ENCODE measurements at places on chromosomes 11 and 22.

DNA sequence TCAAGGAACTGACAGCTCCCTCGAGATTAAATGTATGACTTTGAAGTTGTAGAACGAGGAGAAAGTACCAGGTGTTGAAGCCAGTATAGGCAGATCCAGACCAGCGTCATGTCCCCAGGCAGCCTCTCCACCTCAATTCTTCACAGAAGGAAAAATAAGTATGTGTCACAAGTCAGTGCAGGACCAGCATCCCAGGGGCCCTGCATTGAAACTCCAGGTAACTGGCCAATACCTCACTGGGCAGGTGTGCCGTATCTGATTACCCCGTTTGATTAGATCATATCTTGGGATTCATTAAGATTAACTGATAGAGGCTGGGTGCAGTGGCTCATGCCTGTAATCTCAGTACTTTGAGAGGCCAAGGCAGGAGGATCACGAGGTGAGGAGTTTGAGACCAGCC is 466.7 kb upstream of the B3GAT1 start:
- DNase-seq = no peak

DNA sequence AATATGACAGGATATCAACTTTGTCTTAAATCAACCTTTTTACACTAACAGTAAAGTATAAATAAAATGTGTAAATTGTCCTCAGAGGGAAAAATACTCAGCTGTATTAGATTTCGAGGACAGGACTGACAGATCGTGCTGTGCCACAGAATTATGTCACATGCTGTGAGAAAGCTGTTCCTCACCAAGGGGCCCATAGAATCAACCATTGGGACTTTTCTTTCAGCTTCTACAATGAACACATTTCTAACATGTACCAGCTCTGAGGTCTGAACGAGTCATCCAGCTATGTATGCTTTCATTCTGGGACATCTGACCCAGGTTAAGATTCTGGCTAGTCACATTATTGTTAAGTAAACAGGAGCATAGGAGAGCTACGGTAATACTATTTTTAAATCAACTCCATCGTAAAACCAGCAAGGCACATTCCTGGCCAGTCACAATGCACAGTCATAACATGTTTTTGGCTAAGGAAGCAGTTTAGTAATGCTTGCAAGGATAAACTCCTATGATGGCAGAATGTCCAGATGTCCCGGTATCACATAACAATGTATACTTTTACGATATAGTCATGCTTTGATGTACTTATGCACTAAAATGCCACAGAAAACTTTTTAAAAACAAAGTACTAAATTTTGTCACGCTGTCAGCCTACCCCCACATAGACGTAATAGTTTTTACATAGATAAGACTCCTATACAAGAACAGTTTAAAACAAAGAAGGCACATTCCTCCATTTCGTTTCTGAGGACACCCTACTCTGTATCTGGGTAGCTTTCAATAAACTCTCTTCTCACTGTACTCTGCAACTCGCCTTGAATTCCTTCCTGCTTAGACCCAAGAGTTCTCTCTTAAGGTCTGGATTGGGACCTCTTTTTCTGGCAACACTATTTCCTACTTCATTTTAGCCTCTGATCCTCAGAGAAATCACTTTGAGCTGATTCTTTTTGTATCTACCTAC is 27.4 kb downstream of the ZNF214 start:
- no peak for DNase-seq

DNA sequence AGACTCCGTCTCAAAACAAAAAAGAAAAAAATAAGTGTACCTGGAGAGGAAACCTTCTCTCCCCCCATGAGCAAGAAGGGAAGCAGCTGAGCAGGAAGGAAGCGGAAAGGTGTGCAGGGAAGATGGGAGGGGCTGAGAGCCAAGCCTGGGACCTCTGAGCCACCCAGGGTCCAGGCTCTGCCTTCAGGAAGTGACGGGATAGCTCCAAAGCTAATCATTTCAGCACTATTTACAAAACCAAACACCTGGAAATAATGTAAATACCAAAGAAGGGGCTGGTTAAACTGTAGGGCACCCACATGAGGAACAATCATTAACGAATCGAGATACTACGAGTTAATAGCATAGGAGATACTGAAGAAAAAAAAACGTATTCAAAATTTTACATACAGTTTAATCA is 27.9 kb downstream of the ARRB1 start:
- no peak for DNase-seq

GRCh38 chr11:57793351-57794115 is 31.9 kb downstream of the CTNND1 start:
- DNase-seq = no peak

GRCh38 chr22:25368271-25368670 is 148.8 kb downstream of the CRYBB2 start:
- DNase-seq = no peak

DNA sequence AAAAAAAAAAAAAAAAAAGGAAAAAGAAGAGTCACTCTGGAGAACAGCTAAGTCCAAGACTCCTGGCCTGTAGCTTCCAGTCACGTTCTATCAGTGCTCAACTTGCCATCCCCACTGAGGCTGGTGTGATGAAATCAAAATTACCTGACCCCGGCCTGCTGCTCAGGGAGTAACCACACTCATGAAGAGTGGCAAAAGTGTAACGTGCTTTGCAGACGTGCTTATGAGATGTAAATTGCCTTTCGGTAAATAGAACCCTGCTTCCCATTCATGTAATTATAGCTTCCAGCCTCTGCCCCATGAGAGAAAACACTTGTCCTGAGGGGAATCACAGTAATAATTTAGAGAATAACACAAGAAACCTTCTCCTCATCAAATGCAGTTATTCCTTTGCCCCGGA is 28.2 kb upstream of the CHKA start:
- no peak for DNase-seq

- DNase-seq = no peak
These were observed 705 bp downstream of the UNC93B1 start for GRCh38 chr11:68002938-68003845.

GRCh38 chr11:3890014-3890413 is 34.5 kb downstream of the STIM1 start:
- no peak for DNase-seq

GRCh38 chr11:31788085-31788484 is 23.0 kb downstream of the PAX6 start:
- DNase-seq = no peak

DNA sequence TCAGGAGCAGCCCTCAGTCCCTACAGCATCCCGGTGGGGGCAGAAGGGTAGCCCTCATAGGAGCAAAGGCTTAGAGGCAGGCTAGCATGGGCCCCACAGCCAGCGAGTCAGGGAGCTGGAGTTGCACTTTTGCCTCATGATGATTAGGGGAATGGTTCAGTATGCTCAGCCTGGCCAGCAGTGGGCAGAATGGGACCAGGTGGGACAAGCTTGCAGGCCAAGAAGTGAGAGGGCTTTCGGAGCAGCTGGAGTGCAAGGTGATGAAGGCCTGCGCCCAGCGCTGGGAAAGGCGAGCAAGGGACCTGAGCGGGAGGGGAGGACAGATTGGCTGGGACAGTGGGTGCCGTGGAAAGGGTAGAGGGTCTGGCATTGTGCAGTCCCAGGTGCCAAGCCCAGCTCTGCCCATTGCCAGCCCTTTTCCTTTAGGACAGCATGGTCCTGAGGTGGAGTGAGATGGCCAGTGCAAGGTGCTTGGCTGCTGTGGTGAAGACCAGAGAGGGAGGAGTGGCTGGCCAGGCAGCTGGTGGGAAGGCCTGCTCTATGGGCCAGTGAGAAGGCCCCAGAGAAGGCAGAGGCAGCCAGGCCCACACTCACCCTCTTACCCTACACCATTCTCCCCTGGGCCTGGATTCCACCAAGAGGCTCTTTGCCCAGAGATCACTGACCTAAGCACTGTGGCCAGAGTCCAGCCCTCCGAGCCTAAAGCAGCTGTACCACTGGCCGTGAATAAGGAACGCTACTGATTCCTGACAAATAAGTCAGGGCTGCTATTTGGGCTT is 47.9 kb upstream of the SUSD2 start:
- DNase-seq = no peak

- no peak for DNase-seq
These were observed 49.7 kb upstream of the SHISAL1 start for GRCh38 chr22:44362249-44363012.

DNA sequence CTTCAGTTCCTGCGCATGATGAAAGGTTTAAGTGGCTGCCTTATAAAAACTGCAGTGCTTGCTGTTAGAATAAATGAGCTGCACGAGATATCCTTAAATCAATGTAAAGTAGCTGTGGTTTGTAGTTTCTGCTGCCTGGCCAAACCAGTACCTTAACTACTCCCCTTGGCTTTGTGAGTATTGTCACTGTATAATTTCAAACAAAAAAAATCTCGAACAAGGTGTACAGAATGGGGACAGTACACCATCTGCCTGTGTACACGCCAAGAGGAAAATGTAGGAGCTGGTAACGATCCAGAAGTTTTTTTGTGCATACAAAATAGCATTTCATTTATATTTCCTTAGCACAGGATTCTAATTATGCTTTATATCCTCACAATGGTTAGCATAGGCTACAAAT is 20.6 kb upstream of the NDUFC2 start:
- no peak for DNase-seq

DNA sequence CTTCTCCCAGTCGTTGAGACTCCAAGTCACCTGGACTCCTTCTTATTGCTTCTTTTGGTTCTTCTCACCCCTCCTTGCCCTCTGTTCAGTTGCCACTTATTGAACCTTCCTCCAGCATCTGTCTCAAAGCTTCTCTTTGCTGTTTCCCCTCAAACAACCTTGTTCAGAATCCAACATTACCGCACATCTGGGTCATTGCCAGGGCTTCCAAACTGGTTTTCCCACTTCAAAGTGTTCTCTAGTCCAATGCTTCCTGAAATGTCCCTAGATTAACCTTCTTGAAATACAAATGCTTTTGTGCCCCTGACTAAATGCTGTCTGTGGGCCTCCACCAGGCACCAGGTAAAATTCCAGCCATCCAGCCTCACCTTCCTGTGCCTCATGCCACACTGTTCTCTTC is 100.8 kb upstream of the TTC12 start:
- no peak for DNase-seq

DNA sequence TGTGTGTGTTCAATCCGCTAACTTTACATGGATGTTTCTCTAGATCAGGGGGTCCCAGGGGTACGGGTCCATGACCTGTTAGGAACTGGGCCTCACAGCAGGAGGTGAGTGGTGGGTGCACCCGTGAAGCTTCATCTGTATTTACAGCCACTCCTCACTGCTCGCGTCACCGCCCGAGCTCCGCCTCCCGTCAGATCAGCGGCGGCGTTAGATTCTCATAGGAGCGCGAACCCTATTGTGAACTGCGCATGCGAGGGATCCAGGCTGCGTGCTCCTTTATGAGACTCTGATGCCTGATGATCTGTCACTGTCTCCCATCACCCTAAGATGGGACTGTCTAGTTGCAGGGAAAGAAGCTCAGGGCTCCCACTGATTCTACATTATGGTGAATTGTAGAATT is 31.9 kb downstream of the MRGPRD start:
- DNase-seq = no peak

GRCh38 chr11:77074205-77074604 is 7.4 kb downstream of the CAPN5 start:
- DNase-seq = no peak

DNA sequence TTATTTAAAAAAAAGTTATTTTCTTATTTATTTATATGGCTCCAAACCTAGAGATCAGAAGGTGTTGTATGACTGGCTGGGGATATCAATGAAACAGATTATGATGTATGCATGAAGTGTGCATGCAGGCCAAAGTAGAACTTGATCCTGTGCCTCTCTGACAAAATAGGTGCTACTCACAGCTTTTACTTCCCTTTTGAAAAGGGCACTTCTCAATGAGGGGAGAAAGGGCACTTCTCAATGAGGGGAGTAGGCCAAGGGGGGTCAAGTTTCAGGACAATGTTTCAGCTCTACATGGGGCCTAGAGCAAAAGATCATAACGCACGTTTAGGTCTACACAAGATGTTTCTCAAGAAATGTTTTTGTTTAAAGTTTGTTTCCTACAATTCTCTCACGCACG is 397.5 kb downstream of the ETS1 start:
- no peak for DNase-seq

GRCh38 chr11:20362481-20362880 is 1.0 kb upstream of the HTATIP2 start:
- DNase-seq = no peak

GRCh38 chr11:114466742-114467141 is 27.5 kb downstream of the REXO2 start:
- DNase-seq = no peak

- DNase-seq = no peak
These were observed 15.1 kb downstream of the MISFA start for GRCh38 chr11:18614667-18615066.

GRCh38 chr11:86117712-86118063 is 48.8 kb upstream of the PICALM start:
- DNase-seq = no peak

DNA sequence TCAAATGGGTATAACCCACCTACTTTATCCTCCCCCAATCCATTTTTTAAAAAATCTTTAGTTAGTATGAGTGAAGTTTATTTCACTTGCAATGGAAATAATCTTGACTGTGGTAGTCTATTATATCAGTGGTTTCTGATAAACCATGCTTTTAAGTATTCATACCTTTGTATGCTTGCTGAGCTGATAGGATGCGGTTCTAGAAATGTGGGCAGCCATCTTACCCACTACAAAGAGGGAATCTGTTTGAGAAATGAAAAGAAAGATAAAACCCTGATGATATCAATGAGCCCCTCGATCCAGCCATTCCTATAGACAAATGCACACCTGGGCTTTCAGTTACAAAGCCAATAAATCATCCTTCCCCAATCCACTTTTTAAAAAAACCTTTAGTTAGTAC is 13.8 kb upstream of the PVALB start:
- DNase-seq = no peak

- no peak for DNase-seq
These were observed 171.5 kb upstream of the SYT13 start for GRCh38 chr11:45457649-45458048.

- DNase-seq = no peak
These were observed 1888.4 kb downstream of the LRRC4C start for GRCh38 chr11:39571081-39571480.

GRCh38 chr11:121618516-121618915 is 165.7 kb upstream of the SORL1-AS1 start:
- no peak for DNase-seq
